ENCODE measurements at places on chromosomes 5 and 9.

- no peak for DNase-seq
Measured at GRCh38 chr5:76805821-76806505, 12.9 kb upstream of the F2RL1 start.

DNA sequence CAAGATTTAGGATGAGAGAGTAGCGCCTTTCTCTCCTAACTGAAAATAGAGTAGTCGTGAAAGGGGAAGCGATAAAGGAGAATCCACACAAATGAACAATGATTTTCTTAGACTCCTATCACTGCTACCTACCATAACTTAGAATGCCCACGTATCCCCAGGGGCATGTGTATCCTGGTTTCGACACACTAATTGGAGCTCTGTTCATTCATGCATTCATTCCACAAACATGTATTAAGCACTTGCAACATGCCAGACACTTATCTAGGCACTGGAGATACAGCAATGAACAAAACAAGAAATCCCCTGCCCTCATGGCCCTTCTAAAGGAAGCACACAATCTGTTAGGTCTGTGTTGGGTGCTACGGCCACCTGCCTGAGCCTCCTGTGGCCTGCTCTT is 40.0 kb downstream of the ARL15 start:
- no peak for DNase-seq

DNA sequence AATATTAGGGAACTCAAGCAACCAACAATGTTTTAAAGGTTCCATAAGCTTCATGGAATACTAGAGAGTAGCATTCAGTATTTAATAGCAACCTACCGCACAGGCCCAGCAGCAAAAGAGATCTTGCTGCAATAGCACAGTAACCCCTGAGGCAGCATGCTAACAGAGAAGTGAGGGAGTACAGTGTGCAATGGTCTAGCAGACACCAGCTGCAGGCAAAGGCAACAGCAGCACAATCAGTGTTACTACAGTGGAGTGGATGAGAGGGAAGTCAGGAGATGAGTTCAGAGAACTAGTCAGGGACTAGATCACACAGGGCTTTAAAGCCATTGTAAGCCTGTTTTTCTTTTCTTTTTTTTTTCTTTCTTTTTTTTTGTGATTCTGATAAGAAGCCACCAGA is 2.8 kb downstream of the TICAM2 start:
- DNase-seq: no peak

DNA sequence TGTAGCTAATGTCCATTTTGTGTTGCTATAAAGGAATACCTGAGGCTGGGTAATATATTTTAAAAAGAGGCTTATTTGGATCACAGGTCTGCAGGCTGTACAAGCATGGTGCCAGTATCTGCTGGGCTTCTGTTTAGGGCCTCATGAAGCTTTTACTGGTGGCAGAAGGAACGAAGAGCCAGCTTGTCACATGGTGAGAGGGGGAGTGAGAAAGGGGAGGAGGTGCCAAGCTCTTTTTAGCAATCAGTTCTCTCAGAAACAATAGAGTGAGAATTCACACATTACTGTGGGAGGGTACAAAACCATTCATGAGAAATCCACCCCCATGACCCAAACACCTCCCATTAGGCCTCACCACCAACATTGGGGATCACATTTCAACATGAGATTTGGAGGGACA is 340.9 kb downstream of the RASEF start:
- DNase-seq: no peak

- no peak for DNase-seq
Measured at GRCh38 chr9:93903886-93904648, 51.1 kb downstream of the BARX1 start.

DNA sequence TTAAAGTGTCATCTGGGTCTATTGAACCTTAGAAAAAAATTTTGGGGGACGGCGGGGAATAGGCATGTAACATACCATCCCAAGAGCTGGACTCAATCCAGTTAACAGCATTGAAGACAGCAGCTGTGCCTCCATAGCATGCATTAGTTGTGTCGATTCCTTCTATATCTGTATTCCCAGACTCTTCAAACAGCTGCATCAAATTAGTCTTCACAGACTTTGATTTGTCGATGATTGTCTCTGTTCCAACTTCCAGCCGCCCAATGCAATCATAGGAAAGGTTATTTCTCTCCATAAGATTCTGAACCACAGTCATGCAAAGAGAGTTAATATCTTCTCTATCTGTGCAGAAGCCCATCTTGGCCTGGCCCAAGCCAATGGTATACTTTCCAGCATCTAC is 14.8 kb downstream of the HMGCS1 start:
- no peak for DNase-seq

DNA sequence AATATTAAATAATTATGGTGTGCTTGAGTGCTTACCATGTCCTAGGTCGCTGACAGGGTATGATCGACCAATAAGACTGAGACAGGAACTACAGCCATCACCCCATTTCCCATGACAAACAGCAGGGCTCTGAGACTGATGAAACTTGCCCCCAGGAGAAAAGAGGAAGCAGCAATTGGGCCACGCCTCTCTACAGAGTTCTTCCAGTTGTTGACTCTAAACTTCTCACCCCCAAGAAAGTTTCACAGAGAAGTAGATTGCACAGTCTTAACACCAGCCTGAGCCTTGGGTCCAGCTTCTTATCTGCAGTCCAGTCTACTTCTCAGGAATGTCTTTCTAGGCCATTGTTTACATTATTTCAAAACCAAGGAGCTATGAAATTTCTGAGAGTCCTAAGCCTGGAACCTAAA is 182.2 kb upstream of the ANKRD55 start:
- no peak for DNase-seq

DNA sequence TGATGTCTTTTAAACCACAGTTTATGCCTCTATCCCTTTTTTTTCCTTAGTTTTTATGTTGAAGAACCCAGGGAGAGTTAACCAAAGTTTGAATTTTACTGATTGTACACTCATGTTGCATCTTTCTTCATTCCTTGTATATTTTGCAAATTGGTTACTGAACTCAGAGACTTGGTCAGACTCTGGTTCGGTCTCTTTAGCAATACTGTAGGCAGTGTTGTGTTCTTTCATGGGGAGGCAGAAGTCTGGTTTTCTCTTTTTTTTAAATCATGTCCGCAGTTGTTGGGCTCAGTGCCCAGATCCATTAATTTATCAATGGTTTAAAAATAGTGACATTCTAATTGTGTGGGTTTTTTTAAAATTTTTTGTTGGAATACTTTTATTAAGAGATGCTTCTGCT is 23.4 kb downstream of the UBE2R2 start:
- no peak for DNase-seq

DNA sequence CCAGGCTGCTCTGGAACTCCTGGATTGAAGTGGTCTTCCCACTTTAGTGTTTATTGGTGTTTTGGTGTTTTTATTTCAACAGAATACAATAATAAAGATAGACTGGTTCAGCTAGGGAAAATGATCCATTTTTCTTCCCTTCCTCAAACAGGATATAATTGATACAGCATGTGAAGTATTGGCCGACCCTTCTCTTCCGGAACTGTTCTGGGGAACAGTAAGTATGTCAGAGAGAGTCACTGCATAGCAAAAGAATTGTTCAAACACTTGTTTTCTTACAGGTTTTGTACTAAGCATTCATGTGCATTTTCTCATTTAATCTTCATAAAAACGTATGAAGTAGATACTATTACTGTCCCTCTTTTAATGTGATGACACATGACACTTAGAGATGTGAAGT is 31.6 kb downstream of the NUP188 start:
- DNase-seq: no peak

DNA sequence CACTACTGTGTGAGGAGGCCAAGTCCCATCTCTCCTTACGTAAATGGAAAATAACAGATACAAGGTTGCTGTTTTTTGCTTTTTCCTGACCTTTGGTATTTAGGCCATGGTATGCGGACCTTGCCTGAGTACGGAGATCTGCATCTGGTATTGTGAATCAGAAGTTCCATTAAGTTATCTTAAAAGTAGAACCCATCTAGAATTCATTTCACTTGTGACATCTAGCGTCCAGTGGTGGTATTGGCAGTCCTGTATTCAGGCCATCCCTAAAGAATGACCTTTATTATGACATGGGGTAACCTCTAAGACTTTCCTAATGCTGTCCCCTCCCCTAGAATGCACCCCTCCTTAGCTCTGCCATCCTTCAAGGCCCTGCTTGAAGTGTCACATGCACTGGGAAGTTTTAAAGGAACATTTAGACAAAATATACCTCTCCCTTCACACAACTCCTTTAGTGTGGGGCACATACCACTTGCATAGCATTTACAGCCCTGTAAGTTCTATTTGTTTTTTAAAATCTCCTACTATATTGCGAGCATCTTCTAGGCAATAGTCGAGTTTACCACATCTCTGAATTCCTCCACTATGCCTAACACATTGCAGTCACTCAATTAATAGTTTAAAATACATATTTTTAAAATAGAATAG is 1.9 kb upstream of the SPDL1 start:
- peak; percentile 79 for DNase-seq

DNA sequence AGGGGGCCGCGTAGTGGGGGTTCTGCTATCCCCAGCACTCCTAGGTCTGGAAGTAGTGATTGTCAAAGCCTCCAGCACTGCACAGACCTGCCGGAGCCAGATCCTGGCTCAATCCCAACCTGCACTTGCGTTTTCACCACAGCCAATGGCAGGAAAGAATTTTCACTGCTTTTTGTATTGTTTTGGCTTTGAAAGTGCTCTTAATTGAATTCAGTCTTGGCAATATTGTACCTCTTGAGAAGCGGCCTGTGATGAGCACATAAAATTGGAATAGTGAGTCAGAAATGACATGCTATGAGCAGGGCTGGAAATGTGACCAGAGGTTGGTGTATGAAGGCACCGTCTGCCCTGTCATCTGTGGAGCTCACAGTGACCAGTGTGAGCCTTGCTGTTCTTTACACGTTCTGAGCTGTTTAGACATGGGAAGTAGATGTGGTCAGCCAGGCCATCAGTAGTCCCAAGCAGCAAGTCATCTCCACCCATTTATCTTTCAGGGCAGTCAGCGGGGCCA is 41.5 kb downstream of the SECISBP2 start:
- DNase-seq: no peak

- no peak for DNase-seq
Measured at GRCh38 chr5:171801-172331, 19.4 kb upstream of the LRRC14B start.

GRCh38 chr5:159337016-159337955 is 7.0 kb upstream of the IL12B start:
- peak; percentile 42 for DNase-seq

- no peak for DNase-seq
Measured at GRCh38 chr9:27939186-27939585, 365.9 kb upstream of the C9orf72 start.

GRCh38 chr5:66814146-66814991 is 218.2 kb downstream of the MAST4 start:
- DNase-seq: peak; percentile 58

- no peak for DNase-seq
Measured at GRCh38 chr9:38641985-38642864, 21.8 kb upstream of the ANKRD18A start.

DNA sequence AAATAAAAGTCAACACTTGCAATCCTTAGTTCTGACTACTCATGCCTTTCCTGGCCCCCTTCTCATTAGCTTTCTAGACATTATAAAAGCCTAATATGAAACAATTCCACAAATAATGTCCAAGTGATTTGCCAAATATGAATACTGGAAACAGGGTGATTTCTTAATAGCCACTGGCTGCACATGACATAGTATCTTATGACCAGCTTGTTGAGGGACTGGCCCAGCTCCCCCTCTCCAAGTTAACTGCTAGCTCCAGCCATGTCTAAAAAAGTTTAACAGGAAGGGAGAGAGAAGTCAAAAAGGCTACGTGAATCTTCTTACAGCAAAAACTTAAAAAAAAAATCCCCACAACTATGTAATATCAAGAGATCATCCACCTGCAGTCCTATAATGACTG is 1.5 kb downstream of the CERT1 start:
- no peak for DNase-seq

GRCh38 chr5:141694479-141694878 is 12.4 kb upstream of the ARAP3 start:
- DNase-seq: no peak

DNA sequence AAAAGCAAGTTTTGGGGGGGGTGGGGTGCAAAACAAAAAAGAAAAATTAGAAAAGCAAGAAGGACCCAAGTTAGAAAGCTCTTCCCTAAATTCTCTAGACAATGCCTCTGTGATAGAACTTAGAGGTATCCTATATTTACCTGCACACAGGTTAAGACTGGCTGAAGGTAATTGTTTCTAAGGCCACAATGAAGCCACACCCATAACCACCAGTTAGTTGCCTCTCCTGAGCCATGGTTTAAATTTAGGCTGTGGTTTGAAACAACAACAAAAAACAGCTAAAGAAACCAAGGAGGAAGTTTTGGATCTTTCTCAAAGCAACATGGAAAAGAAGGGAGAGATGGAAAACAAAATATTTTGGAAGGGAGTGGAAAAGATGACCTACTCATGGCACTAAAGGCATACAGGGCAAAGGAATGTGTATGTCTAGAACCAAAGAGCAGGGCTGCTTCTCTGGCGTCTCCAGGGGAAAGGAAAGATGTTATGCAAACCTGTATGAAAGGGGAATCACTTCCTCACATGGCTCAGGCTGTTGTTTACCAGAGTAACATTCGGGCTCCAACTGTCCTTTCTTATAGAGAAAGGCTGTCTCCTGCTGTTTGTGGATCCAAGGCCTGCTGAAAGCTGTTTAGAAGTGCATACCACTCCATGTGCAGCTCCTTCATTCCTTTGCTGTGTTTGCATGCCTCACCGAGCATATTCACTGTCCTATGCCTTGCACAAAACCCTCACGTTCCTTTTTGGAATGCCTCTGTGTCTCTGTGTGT is 408.9 kb upstream of the MPDZ start:
- DNase-seq: no peak

GRCh38 chr5:149583394-149583793 is 2.1 kb downstream of the ARHGEF37 start:
- no peak for DNase-seq

GRCh38 chr5:2797160-2797559 is 45.7 kb upstream of the IRX2 start:
- DNase-seq: no peak

DNA sequence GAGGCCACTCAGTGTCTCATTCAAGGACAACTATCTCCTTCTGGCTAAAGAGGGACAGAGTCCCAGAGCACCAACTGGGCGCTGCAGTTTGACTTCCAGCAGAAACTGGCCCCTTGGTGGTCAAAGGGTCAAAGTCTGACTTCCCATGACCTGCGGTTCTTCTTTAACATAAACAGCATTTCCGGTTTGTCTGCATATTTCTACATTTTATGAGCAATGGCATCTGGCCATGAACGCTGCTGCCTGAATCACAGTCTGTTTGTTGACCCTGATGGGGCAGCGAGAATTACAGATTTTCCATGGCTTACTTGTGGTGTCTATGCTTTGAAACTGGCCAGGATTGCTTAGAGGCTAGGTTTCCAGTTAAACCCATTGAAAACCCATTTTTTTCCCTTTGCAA is 1.3 kb downstream of the TNFSF15 start:
- DNase-seq: no peak

- no peak for DNase-seq
Measured at GRCh38 chr5:73234204-73234555, 61.2 kb downstream of the TMEM174 start.
